Occipital lobe (tissue), 3 donors: ENCODE measurements at places on chromosomes 4 and X.

DNA sequence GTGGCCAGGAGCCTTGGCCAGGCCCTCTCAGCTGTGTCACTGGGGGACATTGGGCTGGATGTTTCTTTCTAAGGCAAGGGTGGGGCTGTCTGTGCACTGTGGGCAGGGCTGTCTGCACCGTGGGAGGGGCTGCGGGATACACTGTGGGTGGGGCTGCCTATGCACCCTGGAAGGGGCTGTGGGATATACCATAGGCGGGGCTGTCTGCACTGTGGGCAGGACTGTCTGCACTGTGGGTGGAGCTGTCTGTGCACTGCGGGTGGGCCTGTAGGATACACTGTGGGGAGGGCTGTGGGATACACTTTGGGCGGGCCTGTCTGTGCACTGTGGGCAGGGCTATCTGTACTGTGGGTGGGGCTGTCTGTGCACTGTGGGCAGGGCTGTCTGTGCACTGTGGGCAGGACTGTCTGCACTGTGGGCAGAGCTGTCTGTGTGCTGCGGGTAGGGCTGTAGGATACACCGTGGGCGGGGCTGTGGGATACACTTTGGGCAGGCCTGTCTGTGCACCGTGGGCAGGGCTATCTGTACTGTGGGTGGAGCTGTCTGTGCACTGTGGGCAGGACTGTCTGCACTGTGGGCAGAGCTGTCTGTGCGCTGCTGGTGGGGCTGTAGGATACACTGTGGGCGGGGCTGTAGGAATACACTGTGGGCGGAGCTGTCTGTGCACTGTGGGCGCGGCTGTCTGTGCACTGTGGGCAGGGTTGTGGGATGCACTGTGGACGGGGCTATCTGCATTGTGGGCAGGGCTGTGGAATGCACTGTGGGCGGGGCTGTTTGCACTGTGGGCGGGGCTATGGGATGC, 31.1 kb downstream of the ACOX3 start:
- DNase-seq: peak; percentile 7

DNA sequence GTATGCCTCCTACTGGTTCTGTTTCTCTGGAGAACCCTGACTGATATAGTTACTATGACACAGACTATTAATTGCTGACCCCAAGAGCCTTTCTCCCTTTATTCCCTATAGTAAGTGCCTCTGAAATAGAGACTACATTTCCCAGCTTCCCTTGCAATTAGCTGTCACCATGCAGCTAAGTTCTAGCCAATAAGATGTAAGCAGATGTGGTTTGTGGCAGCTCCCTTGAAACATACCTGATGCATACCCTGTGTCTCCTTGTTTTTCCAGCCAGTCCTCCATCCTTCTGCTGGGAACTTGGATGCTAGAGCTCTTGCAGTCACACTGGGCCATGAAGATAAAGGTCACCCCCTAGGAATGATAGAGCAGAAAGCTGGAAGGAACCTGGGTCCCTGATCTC, 9.7 kb upstream of the TMEM165 start:
- DNase-seq: no peak

- DNase-seq: no peak
Observed at GRCh38 chrX:78931814-78932213, 13.4 kb upstream of the P2RY10 start.

DNA sequence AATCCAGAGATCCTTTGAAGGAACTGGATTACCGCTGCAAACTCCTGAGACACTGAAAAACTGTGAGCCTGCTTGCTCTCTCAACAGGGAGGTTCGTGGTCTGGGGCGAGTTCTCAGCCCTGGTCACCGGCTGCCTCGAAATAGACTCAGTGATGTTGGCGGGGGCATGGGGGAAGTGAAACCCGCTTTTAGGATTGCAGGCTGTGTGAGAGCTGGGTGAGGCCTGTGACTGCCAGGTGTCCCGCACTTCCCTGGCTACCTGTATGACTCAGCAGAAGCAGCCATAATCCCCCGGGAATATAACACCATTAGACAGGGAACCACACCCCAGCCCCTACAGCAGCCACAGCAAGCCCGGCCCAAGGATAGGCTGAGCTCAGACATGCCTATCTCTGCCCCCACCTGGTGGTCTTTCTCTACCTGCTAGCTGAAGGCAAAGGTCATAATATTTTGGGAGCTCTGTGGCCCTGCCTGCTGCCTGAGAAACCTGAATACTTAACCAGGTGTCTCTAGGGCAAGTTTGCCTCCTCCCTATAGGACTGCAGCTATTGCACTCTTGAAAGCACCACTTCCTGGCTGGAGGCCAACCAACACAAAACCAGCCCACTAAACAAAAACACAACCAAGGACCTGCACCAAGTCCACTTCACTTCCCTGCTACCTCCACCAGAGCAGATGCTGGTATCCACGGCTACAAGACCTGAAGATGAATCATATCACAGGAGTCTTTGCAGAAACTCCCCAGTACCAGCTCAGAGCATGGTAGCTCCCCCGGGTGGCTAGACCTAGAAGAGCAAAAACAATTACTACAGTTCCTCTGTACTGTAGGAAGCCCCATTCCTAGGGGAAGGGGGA, 202.0 kb downstream of the RRAGB start:
- no peak for DNase-seq

GRCh38 chr4:84483688-84484087, 15.4 kb downstream of the NKX6-1 start:
- no peak for DNase-seq

DNA sequence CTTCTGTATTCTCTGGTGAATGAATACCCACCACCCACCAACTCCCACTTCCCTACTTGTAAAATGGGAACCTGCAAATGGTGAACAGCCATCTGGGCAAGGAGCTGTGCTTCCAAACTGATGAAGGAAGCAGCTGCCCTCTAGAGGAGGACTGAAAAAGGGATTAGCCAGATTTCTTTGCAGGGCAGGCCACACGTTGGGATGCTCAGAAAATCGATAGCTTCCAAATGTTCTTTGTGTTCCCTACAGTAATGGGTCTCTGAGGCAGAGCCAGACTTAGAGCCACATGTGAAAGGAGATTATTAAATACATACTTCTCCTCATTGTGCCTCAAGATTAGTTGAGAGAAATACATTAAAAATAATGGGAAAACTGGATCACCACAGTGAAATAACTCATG, 39.3 kb upstream of the LPAR4 start:
- DNase-seq: no peak

- DNase-seq: no peak
Observed at GRCh38 chr4:94168321-94168720, 39.3 kb upstream of the SMARCAD1 start.

- no peak for DNase-seq
Observed at GRCh38 chrX:15915959-15916703, 61.5 kb upstream of the AP1S2 start.

DNA sequence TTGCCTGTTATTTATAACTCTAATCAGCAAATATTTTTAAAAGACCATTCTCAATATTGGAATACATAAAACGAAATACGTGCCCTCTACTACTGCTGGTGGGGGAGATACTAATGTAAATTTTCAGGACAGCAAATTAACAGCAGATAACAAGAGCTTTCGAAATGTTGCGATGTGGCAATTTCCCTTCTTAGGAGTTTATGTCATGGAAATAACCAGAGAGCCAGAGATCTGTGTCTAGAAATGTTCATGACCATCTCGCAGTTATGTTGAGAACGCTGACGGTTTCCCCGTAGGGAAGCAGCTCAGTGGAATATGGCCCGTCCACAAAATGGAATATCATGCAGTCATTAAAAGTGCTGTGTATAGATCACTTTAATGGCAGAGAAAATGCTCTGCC, 238.4 kb upstream of the PSAPL1 start:
- no peak for DNase-seq

- DNase-seq: no peak
Observed at GRCh38 chr4:88411491-88412096, 32.9 kb downstream of the HERC6 start.

DNA sequence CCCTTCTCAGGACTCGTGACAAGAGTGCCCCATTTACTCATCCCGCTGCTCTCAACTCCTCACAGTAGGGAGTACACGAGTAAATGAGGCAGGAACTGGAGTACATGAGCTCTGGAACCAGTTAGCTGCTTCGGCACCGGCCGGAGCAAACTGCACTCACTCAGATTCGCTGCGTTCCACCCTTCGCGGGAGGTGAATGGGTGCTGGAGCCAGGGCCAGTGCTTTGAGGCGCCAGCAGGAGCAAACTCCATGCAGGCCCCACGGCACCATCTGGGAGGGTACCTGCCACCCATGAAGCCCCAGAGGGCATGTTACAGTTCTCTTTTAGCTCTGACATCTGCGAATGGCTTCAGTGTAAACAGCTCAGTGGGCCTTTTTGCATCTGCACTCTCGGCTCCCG, 315.5 kb upstream of the GK2 start:
- no peak for DNase-seq

DNA sequence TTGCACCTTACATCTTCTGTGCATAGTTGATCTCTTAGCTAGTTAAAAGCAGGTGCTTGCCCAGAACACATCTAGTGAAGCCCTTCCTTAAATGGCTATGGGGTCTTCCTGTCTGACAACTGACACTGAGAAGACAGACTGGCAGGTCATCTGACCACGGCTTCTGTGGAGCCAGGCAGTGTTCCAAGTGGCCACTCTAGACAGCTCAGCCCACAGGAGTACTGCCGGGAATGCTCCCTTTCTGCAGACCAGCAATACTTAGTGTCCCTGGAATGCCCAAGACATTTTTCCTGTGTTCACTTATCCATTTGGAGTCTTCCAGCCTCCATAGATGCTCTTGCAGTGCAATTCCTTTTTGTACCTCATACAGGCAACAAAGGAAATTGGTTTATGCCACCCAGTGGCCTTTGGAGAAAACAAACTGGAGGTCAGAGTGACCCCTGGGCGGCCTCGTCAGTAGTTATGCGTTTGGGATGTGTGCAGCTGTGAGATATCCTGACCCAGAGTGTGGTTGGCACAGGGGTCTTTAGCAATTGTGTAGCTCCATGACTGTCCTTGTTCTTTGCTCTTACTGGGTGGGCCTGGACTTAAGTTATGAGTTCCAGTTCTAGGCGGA, 335.5 kb downstream of the ARHGAP10 start:
- DNase-seq: no peak

DNA sequence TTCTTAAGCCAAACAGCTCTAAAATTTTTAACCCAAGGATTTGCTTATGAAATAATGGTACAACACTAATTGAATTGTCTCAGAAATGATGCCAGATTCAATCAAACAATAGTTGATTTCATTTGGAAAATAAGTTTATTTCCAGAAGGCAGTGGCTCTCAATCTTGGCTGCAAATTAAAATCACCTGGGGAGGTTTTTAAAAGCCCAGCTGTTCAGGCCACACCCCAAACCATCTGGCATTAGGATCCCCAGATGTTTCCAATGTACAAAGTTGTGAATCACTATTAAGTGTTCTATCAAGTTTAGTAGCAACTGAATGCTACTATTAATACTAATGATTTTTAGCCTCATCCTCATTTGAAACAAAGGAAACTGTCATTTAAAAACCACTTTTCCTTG, 22.2 kb downstream of the TMEM184C start:
- no peak for DNase-seq

- no peak for DNase-seq
Observed at GRCh38 chrX:30141966-30142365, 73.4 kb upstream of the MAGEB2 start.

DNA sequence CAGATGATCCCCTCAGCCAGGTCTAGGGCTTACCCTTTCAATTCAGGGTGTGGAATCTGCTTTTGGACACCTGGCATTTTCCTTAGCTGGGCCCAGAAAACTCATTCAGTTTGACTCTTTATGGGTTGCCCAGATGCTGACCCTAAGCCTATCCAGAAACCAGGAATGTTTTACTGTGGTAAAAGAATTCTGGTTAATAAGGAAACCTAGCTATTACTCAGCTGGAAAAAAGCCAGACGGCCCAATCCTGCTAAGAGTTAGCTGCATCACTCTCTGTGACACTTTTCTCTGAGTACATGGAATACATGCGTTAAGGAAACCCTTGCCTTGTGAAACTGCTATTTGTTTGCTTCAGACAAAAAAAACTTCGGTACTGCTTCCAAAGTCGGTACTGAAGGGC, 28.0 kb downstream of the ING2 start:
- no peak for DNase-seq

GRCh38 chr4:169045862-169046584, 36.0 kb upstream of the CBR4 start:
- no peak for DNase-seq

GRCh38 chr4:70371987-70372386, 10.9 kb upstream of the SMR3B start:
- no peak for DNase-seq

GRCh38 chr4:140187316-140187695, 33.3 kb upstream of the MAML3 start:
- DNase-seq: no peak

- DNase-seq: no peak
Observed at GRCh38 chrX:27222661-27223060, 240.5 kb downstream of the PPP4R3C start.

GRCh38 chr4:72418458-72418857, 150.6 kb downstream of the ADAMTS3 start:
- DNase-seq: no peak

DNA sequence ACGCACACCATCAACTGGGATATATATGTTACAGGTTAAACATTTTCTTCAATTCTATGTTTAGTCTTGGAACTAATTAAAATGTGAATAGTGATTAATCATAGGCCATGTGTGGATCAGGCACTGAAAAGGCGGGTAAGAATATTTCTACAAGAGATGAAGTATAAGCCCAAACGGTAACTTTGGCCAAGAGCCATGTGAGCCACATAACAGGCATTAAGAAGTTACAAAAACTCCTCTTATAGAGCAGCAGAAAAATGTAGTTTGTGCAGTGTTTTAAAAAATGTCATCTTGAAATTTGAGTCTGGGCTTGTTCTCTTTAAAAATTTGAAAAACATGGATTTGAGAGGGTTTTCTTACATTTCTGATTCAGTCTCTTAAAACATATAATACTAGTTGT, 521.8 kb upstream of the DIPK2B start:
- no peak for DNase-seq
